Suppressor macrophage treated with lipopolysaccharide for 1 hour (primary cell): ENCODE measurements at places on chromosomes 16 and 17.

GRCh38 chr17:50259477-50260324, 14.6 kb upstream of the TMEM92 start:
- DNase-seq, result no peak

- no peak for DNase-seq
Measured at GRCh38 chr17:35726127-35726952, 5.1 kb upstream of the RASL10B start.

DNA sequence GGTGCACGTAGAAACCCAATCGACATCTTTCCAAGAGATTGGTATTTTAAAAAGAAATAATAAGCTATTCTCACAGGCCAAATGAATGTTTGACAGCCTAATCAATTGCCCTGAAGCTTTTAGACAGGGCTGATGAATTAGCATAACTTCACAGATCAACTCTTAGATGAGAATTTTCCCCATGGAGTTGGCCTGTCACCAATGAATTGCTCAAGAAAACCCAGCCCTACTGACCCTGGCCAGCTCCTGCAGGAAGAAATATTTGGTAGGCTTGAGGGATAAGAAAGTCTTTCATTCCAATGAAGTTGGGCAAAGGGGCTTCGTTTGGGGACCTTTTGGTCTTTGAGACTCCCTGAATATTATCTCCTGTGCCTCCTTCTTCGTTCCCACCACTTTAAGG, 23.4 kb upstream of the SEC14L1 start:
- DNase-seq, result no peak

- DNase-seq, result no peak
Measured at GRCh38 chr17:37134050-37134449, 185.3 kb downstream of the AATF start.
